ENCODE measurements at places on chromosomes 3 and 15.

DNA sequence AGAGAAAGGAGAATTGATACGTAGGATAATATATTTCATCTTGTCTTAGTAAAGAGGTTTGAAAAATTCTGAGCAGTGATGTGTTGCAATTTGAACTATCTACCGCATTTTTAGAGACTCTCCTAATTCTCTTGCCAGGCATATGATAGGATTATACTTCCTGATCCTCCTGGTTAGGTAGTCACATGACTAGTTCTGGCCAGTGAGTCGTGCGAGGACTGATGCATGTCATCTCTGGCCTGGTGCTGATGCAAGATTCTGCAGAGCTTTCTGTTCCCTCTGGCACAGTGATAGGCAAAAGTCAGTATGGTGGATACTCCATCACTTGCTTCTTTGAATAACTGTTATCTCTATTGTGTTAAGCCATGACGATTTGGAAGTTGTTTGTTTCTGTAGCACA lies 277.6 kb upstream of the NAALADL2 start:
- no peak for DNase-seq

DNA sequence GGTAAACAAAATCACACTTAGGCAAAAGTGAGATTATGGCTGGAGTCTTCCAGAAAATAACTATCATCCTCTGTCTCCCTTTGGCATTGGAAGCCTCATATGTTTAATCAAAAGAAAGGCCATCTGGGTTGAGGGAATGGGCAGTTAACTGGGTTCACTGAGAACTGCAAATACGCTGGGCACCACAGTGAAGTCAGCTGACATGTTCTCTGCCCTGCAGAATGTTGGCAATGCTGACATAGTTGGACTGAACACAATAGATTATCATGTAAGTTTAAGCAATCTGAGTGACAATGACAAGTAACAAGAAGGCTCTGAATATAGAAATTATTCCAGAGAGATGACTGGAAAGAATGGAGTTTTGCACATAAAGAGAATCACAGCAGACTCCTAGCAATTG lies 43.8 kb upstream of the SLC25A26 start:
- DNase-seq: no peak

DNA sequence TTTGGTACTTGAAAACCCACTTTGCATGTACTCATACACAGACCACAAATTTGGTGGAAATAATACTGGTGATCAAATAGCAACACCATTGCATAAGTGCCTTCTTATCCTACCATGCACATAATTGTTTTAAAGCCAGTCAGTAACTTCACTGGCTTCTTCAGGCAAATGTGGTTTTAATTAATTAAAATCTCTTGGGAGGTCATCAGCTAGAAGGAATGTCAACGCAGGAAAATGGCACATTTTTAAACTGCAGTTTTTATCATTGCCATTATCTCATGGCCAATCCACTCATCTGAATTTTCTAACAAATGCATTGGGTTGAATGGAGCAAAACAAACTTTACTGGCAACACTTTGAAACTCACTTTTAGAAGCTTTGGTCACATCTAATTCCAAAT lies 105.7 kb upstream of the ZPLD1 start:
- DNase-seq: no peak

- no peak for DNase-seq
Observed at GRCh38 chr3:23875113-23875725, 41.6 kb downstream of the NKIRAS1 start.

DNA sequence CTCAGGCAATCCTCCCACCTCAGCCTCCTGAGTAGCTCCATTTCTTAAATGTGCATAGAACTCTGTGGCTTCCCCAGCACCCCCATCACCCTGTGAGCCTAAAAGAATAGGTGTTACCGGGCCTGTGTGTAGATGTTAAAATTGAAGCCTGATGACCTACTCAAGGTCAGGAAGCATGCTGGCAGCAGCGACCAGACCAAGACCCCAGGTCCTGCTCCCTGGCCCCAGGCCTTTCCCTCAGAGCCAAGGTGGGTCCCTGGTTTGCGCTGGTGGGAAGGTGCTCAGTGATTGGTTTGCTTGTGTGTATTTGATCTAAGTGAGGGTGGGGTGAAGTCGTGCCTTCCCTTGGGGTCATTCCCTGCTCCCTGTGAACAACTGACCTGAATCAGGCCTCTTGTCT lies 18.4 kb upstream of the CRABP1 start:
- DNase-seq: no peak

DNA sequence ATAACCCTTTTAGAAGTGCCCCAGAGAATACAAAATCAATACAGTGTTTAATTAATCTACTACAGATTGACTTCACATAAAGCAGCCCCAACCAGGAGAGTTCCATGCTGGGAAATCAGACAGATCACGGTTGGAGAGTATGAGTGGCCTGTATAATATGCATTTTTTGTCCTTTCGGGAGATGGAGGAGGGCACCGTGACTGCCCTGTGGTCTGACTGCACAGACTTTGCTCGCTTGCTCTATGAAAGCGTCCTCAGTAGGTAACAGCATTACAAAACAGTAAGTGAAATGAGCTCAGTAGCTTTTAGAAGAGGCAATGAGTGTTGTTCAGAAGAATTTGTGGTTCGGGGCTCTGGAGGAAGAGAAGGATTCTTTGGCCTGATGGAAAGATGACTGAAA lies 34.2 kb upstream of the SKIL start:
- DNase-seq: no peak

GRCh38 chr3:66703501-66703900 lies 202.7 kb upstream of the LRIG1 start:
- DNase-seq: no peak

- DNase-seq: no peak
Observed at GRCh38 chr3:134600206-134600605, 50.6 kb downstream of the KY start.

- DNase-seq: no peak
Observed at GRCh38 chr3:64650715-64651114, 37.1 kb downstream of the ADAMTS9 start.
